Stimulated activated CD4-positive, alpha-beta T cell treated with anti-CD3 and anti-CD28 coated beads, Interleukin-1b, Interleukin-23, amount 100 ng/mL, for 1 hour (primary cell): ENCODE measurements at places on chromosomes 3 and 15.

DNA sequence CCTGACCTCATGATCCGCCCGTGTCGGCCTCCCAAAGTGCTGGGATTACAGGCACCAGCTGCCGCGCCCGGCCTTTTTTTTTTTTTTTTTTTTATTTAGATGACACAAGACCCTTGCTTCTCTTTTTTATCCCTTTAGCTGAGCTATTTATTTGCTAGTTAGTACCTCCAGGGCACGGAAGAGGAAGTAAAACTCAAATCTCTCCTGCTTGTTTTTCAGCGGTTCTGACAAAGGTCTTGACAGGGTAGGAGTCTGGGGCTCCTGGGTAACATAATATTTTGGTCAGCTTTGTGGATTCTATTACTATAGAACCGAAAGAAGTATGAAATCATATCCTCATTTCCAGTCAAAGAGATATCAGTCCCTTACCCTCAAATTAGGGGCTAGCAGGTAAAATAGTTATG, 44.0 kb upstream of the ETV5 start:
- no peak for DNase-seq

- no peak for DNase-seq
Measured at GRCh38 chr3:197682713-197683112, 54.0 kb downstream of the RUBCN start.

DNA sequence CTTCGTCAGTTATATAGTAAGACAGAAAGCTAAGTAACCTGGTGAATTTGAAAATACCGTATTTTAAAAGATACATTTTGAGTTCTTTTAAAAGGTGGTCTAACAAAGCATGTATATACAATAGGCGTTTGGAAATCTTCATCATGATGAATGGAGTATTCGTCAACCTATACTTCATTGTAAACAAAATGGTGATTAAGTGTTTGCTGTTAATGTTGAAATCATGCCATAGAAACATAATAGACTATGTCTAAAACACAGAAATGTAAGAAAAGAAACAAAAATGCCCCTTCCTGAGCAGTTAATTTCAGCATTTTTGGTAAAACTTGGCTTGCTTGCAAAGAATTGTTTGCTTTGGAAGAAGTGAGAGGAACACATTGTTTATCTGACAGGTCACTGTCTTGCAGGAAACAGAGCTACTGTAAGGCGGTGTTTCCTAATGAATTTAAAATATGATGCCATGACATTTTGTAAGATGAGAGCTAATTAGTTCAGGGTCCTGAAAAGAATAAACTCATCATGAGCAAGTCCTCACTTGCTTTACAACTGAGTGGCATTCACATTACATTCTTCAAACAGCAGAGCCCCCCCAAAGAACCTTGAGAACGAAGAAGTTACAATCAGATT, 126.7 kb downstream of the SERPINI1 start:
- DNase-seq = no peak

DNA sequence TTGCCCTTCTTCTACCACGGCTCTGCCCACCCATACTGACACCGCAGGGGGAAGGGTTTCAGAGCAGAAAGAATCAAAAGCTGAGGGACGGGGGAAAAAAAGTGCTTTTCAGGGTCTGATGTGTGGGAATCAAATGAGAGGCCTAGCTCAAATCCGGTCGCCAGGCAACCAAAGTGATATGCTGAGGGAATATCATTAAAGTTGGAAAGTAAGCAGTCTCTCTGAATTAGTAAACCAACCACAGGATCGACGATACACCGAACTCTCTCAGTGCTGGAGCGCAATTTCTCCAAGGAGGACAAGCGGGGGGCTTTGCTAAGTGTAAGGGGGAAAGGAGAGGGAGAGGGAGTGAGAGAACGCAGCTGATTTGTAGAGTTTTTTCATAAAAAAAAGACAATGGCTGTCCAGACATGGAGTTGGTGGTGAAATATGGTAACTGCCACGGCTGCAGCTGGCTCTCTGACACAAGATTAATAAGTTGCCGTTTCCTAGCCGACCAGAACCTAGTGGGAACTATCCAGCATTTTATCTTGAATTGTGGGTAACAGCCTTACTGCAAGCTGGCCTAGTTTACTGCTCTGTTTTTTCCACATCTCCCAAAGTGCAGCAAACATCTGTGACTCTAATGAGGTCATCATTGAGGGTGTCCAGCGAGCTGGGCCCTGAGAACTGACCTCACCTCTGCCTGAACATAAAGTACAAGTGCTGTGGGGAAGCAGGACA, 530.2 kb downstream of the SOX2 start:
- no peak for DNase-seq

- DNase-seq = no peak
Measured at GRCh38 chr15:70465812-70466211, 297.5 kb downstream of the UACA start.

DNA sequence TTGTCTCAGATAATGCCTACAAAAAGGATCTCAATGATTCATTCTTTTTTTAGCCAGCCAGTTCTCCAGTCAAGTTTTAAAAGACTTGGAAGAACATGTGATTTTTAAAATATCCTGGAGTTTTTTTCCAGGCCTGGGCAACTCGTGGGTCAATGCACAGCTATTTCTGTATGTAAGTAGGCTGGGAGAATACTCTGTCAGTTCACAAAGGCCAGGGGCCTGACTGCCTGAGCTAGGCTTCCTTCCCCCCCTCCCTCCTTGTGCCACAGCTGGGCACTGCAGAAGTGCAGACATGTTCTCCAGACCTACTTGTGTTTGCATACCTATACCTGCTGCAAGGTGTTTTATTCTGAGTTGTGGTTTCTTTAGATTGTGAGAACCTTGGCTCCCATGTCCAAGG, 43.7 kb downstream of the CTDSPL start:
- no peak for DNase-seq

DNA sequence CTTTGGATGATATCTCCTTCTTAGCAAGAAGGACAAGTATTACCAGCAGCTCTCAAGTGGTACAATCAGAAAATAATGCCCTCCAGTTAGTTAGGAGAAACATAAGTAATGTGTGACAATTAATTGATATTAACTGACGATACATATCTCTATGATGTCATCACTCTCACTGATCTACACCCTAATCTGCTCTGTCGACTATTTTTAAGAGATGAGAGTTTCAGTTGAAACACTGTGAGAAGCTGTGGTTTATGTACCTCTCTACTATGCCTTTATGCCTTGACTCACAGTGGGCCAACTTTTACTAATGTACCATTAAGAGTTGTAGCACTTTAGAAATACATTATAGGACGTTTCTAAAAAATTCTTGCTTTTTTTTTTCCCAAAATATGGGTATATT, 8.6 kb downstream of the CEP152 start:
- DNase-seq = no peak

DNA sequence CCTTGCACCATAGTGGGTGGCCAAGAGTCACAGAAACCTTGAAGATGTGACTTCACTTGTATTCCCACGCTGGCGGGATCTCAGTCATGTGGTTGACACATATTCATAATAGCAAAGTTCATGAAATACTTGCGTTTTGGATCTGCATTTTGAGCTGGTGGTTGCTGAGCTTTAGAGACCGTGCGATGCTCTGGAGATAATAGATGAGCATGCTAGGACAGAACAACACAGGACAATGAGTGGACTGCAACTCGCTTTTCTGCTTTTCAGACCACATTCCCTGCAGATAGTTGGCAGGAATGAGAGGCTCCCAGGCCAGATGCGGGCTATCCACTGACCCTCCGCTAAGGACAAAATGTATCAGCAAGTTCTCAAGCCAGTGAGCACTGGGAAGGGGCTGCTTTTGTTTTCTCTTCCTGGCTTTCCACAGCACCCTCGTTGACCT, 13.8 kb upstream of the STARD5 start:
- no peak for DNase-seq

DNA sequence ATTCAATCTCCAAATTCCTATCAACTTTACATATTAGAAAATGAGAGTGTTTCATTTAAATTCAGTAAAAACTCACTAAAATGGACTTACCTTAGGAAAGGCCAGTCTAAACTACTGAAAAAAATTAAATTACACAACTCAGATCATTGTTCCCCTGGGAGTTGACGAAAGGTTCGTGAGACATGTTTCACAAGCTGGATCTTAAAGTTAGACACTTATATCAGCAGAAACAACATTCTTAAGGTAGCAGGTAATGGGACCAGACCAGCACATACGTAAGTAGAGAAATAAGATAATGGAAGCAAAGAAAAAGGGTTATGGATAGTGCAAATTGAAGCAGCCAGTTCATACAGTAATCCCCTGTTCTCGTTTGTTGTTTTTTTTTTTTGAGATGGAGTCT, 8.9 kb downstream of the RFX7 start:
- no peak for DNase-seq

GRCh38 chr3:71413572-71413971, 170.0 kb downstream of the FOXP1 start:
- no peak for DNase-seq

GRCh38 chr3:55661141-55661540, 174.0 kb upstream of the WNT5A start:
- DNase-seq = no peak

GRCh38 chr15:79307251-79307650, 3.7 kb upstream of the TMED3 start:
- no peak for DNase-seq

DNA sequence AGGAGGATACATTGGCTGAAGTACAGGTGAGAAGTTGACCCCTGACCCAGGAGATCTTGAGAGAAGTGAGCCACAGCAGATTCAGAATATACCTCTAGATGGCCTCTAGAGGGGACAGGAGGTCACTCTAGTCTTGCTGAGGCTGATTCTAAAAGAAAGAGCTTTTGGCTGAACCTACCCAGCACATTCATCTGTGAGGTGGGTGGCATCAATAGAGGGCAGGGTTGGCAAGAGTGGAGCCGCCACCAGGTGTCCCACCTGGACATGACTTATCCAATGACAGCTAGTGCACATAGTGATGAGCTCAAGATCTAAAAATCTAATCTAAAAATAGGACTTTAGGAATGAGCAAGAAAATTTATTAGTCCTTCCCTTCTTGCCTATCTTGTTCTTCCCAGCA, 51.6 kb downstream of the CYP19A1 start:
- DNase-seq = no peak

- DNase-seq = no peak
Measured at GRCh38 chr3:48558493-48559134, 2.0 kb upstream of the PFKFB4 start.

- no peak for DNase-seq
Measured at GRCh38 chr3:112763258-112763657, 83.4 kb downstream of the CD200R1L start.
